ENCODE measurements at places on chromosomes 2 and 18.

DNA sequence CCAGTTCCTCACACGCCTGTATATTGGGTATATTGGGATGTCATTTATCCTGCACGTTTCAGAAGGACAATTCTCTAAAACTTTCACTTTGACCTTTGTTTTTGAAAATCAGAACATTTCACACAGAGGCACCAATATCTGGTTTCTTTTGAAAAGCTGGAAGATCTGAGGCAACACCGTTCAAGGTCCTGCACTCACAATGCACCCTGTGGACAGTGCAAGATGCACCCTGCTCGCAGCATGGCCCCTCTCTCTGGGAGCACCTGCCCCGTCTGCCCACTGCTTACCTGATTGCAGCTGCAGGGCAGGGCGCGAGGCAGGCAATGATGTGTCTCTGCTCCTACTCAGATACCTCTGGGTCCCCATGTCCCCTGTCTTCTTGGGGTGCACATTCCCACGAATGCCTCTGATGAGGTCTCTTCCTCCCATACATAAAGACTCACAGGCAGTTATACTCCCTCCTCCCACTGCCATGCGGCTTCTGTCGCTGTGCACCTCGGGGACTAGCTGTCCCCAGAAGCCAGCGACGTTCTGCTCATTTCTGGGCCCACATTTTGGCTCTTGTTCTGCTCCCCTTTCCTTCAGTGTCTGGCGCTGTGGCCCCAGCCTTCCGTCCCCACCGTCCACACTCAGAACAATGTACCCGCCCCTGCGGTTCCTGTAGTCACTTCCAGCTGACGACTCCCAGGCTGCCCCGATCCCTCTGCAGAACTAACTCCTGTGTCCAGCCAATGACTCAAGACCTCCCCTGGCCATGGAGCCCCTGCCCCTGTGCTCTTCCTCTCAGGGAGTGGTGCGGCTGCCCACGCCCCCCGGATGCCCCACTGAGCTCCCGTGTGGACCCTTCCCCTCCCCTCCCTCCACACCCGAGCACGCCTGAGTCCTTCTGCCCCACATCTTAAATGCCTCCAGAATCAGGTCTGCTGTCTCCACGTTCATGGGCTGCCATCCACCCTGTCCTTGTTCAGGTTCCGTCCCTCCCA is at the start of gene OR6B3:
TSS of gene OR6B3 (minus strand) at position 349 of the 983 bp plus-strand sequence.
- DNase-seq: no peak

GRCh38 chr2:29390136-29390535 is 274.9 kb downstream of the CLIP4 start:
- no peak for DNase-seq

DNA sequence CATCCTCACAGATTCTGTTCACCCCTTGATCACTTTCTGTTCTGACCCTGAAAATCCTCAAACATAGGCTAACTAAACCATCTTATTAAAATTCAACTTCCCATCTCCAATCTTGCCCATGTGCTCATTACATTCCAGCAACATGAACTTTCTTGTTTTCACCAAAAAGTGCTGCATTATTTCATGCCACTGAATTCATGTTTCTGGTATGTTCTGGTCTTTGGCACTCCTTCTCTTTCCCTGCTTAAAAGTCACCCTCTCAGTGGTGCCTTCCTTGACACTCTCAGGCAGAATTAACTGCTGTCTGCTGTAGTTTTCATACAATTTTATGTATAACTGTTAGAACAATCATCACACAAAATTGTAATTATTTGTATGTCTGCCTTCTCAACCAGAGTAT is 247.7 kb upstream of the RBMS1 start:
- no peak for DNase-seq

DNA sequence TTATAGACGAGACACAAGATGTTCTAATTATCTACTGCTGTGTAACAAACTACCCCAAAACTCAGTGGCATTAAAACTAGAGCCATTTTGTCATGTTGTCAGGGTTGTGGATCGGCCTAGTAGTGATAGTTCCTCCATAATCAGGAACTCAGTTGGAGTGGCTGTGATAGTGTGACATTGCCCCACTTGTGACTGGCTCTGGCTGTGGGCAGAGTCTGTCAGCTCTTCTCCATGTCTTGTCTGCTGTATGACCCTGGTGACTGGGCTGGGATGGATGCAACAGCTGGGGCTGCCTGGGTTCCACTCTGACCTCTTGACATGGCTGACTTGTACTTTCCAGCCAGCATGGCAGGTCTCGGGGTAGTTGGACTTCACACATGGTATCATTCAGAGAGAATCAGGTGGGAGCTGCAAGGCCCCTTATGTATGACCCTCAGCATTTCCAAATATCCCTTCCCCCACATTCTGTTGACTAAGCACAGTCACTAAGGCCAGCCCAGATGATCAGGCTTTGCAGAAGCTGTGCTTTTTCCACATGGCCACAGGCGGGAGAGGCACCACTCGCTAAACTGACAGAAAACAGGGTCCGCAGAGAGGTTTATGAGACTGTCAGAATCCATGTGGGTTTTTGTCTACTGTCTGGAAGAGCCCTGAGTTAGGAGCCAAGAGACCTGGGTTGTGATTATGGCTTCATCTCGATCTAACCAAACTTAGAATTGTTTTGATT is 50.3 kb downstream of the SETBP1 start:
- no peak for DNase-seq

DNA sequence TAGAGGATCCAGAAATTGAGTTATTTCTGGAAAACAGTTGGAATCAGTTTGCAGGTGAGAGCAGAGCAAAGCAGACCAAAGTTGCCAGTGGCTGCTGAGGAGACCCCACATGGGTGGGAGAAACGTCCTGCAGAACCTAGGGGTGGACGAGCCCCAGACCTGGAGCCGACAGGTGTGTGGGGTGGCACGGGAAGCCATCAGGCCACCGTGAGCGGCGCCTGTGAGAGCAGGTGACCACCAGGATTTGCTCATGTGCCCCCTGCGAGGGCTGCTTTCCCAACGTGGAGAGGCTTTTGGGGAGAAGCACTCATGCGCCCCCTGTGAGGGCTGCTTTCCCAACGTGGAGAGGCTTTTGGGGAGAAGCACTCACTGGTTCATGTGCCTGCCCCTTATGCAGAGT is 116.8 kb upstream of the NFATC1 start:
- no peak for DNase-seq

GRCh38 chr2:85269959-85270358 is 57.8 kb downstream of the TGOLN2 start:
- DNase-seq: no peak

DNA sequence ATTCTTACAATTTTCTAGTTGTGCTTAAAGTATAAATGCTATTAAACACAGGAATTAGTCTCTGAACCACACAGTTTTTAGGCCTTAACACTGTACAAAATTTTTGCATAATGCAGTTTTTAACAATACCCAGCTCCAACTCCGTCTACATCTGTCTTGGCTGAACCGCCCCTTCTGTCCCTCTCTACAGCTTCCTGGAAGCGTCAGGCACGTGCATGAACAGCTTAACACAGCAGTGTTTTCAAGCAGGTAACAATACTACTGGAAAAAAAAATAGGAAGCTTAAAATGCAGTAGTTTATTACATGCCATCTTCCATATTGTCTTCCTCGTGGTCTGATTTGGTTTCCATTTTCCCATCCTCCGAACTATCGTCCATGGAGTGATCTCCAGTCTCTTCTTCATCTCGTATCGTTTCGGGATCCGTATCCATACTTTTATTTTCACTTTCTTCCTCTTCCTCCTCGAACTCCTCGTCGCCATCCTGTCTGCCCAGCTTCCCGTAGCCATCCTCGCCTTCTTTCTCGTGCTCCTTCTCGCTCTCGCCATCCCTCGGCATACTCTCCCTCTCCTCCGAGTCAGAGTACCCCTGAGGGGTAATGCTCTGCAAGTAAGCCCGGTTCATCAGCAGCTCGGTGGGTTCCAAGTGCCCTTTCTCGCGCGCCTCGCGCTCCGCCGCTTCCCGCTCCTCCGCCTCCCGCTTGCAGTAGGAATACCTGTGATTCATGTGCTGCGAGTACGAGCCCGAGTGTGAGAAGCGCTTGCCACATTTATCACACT is 130.6 kb downstream of the ZEB2 start:
- no peak for DNase-seq

DNA sequence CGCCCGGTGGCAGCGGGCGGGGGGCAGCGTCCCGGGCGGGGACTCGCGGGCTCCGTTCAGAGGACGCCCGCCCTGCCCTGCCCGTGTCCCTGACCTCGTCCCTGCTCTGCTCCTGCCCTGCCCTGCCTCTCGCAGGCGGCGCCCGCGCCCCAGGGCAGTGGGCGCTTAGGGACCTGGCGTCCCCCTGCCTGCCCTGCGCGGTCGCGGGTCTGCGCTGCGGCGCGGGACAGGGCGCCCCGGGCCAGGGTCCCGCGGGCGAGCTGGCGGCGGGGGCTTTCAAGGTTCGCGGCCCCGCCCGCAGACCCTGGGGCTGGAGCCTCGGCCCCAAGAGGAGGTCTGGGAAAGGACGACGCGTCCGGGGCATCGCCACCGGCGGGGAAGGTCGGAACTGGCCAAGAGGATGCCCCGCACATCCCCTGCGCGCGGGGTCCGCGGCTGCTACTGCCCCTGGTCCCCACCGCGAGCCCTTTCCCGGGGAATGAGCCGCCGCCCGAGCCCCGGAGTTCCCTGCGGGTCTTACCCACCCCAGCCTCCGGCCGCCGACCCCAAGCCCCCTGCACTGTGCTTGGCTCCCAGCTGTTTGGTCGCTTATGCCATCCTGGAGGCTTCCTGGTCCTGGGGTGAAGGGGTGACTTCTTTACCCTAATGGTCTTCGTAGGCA is 679 bp downstream of the RNF144A start:
- DNase-seq: no peak

- no peak for DNase-seq
These were observed 1.6 kb downstream of the SCTR start for GRCh38 chr2:119522671-119523070.
